ENCODE measurements at places on chromosomes 6 and 20.
A peak's percentile ranks its signal among the peaks of the same experiment; 100 is the strongest.

- DNase-seq: no peak
Measured at GRCh38 chr6:25052181-25052580, 116.4 kb upstream of the RIPOR2 start.

DNA sequence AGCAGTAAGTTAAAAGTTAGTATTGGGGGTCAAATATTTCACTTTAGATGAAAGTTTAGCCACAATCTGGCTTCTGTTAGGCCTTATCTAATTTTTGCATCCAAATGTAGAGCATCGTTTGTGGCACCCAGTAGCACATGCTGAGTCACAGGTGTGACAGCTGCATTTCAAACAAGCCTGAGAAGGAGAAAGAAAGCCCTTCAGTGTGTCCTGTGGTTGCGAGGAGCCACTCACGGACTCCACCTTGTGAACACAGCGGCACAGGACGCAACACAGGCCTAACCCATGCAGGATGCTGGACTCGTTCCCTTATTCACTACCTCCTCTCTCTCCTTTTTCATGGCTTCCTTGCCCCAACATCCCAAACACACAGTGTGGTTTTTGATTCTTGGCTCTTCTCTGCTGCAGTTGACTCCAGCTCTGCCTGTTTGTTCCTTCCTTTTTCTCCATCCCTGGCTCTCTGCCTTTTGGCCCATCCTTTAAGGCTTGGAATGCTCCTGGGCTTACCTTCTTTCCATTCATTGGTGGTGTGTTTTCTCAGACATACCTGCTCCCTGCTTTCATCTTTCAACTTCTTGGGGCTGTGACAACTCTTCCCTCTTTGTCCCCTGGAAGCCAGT, 124.2 kb downstream of the SLC16A10 start:
- no peak for DNase-seq

- no peak for DNase-seq
Measured at GRCh38 chr20:11214256-11214840, 540.5 kb upstream of the JAG1 start.

DNA sequence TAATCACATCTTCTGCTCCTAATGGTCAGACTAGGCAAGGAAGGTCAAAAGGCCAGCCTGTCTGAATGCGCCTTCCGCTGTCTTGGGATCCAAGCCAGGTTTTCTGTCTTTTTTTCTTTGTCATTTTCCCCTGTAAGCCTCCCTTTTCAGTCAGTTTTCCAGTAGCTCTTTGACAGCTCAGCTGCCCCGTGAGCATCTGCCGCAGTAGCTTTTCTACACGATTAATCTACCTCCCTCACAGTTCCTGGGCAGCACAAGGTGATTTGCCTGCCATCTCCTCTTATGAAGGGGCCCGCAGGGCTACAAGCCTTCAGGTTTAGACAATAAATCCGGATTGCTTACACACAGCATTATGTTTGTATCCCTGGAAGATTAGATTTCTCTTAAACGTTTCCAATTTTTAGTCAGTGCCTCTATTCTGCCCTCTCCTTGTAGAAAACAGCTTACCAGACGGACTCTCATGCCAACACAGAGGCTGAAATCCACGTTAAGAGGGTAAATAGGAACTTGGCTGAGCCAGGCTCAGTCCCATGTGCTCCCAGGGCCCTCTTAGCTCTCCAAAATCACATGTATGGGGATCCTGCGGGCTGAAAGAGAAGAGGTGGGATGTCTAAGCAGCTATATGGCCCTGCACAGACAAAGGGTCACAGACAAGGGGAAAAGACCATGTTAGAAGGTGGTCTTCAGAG, 77.2 kb downstream of the LY86 start:
- no peak for DNase-seq

DNA sequence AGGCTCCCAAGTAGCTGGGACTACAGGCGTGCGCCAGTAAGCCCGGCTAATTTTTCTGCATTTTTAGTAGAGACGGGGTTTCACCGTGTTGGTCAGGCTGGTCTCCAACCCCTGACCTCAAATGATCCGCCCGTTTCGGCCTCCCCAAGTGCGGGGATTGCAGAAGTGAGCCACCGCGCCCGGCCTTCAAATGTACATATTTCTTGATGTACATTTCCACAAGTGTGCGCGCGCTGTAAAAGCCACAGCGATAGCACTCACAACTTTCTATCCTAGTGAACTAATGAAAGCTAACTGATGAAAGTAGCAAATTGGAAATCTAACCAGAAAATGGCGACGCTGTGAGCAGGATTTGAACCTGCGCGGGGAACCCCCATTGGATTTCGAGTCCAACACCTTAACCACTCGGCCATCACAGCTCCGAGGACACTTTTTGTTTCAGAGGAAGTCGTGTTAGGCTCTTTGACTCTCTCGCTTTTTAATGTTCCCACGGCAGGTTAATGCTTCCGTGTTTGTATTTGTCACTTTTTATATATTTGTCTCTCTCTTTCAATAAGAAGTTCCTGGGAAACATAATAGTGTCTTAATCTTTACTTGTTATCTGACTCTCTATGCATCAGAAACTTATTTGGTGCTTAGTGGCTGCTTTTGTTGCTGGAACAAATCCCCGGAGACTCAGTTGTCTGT, 199.4 kb upstream of the ZNF184 start:
- DNase-seq: no peak

DNA sequence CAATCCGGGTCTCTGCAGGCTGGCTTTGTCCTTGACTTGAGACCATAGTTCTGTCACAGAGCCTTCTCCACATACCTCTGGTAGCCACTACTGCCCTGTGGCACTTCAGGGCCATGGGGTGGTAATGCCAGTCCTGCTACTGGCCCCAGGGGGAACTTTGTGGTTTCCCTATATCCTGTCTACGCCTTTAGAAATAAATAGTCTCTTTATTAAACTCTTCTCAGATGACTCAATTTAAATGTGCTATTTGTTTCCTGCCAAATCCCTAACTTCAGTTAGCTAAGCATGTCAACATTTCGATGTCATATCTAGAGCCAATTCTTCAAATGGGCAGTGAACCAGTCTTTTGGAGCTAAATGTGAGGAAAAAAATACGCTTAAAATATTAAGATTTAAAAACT, 60.1 kb downstream of the SEL1L2 start:
- no peak for DNase-seq

DNA sequence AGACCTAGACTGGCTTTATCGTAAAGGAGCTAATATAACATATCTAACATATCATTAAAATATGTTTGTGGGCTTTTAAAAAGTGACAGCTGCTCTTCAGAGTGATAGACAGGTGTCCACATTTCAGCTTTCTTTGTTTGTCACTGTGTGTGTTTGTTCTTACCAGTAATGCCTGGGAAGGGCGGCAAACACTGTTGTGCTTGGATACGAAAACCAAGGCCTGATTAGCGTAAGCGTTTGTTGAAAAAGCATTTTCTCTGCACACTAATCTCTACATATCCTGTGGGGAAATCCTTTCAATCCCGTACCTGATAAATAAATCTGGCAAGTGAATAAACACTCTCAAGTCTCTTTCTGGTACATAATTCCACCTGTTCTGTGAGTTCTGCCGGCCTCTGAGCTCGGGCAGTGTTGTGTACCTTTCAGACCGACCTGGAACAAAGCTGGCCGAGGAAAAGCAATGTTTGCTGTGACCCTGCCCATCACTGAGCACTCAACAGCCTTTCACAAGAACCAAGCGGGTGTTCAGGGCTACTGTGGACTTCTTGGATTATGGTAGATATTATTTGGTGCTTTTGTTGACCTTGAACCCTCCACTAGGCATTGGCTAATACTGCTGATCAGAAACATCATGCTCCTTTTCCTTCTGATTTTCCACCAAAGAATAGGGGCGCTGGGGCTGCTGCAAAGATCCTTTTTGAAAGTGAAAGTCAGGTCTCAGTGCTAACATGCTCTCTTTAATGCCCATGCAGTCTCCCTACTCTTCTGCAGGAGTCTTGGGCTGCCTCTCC, 100.4 kb downstream of the CD83 start:
- DNase-seq: no peak

GRCh38 chr20:35339007-35339406, 46.8 kb upstream of the FAM83C start:
- DNase-seq: peak; percentile 79

DNA sequence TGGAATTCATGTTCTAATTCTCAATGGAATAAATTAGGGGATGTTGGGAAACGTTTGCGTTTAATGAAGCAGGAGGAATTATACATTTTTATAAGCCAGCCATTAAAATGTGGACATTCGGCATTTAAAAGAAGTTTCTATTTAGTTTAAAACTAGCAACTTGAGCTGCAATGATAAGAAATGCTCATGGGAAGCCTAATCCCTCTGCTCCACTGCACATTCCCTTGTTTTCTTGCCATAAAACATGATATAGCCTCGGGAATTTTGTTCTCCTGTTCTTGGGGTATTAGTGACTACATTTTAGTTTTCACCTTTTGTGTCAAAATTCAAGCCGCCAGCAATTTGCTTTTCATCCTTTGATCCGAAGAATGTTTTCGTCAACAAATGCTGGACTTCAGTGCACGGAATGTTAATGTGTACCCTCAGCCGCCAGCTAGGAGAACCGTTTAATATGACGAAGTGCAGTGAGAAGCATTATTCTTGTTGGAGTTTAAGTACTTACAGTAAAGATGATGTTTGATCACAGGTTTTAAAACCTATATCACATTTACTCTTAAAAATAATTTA, 137.9 kb downstream of the HIVEP1 start:
- no peak for DNase-seq

GRCh38 chr20:10731190-10731965, 57.6 kb upstream of the JAG1 start:
- DNase-seq: no peak
